Esophagus muscularis mucosa (tissue), 4 donors: ENCODE measurements at places on chromosomes 13 and 19.

DNA sequence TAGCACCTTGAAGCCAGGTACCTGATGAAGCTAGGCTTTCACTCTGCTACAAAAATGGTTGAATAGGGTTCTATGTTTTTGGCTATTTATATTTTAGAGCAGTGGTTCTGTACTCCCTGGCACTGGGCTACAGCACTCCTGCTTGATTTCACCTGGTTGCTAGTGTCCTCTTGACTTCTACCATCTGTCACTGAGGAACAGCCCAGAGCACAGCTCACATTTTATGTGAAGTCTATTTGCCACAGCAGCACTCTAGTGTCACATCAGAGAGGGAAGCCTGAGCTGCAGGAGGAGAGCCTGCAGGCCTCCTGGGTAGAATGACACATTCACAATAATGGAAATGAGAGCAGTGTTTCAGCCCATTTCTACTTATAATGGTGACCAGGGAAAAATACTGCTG, 184.2 kb downstream of the ZNF486 start:
- no peak overlapping the region for H3K27ac ChIP-seq
- H3K4me1 ChIP-seq: no peaks in the 10 kb centered on the region
- H3K36me3 ChIP-seq: no peaks in the 10 kb centered on the region
- H3K4me3 ChIP-seq: no peak overlapping the region
- H3K27me3 ChIP-seq: no peaks in the 10 kb centered on the region
- no peak for DNase-seq

- no peaks in the 10 kb centered on the region for H3K27me3 ChIP-seq
- no peak overlapping the region for H3K4me3 ChIP-seq
- H3K4me1 ChIP-seq: no peaks in the 10 kb centered on the region
- H3K36me3 ChIP-seq: no peaks in the 10 kb centered on the region
- DNase-seq: no peak
Measured at GRCh38 chr13:113275387-113275786, 21.7 kb upstream of the LAMP1 start.

DNA sequence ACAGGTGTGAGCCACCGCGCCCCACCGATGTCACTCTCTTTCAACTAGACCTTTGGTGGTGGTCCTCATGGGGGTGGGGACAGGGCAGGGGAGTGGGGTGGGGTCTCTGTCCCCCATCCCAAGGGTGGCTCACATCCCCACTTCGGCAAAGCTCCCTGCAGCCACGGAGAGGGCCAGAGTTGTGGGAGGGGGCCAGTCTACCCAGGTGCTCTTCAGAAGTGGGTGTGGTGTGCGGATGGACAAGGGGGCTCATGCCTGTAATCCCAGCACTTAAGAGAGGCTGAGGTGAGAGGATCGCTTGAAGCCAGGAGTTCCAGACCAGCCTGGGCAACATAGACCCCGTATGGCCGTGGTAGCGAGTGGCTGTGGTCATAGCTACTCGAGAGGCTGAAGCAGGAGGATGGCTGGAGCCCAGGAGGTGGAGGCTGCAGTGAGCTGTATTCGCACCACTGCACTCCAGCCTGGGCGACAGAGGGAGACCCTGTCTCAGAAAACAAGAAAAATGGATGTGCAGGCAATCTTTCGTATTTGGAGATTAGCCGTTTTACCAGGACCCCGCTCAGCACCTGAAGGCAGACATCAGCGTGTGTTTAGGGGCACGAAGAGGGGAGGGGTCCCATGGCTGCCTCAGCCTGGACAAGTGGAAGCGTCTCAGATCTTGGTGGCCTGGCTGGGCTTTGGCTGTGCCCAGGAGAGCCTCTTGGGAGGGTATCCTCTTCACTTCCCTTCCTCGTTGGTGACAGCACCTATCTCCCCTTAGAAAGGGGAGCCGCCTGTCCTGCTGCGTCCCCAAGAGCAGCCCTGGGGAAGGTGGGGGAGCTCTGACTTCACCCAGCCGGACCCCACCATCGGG, 846 bp downstream of the TGFBR3L start:
- peaks cover 24% of the 10 kb centered on the region for H3K4me1 ChIP-seq
- peaks cover 16% of the 10 kb centered on the region for H3K27me3 ChIP-seq
- no peak overlapping the region for H3K27ac ChIP-seq
- peaks cover 28% of the 10 kb centered on the region for H3K36me3 ChIP-seq
- H3K4me3 ChIP-seq: peak overlapping the region; percentile 55

DNA sequence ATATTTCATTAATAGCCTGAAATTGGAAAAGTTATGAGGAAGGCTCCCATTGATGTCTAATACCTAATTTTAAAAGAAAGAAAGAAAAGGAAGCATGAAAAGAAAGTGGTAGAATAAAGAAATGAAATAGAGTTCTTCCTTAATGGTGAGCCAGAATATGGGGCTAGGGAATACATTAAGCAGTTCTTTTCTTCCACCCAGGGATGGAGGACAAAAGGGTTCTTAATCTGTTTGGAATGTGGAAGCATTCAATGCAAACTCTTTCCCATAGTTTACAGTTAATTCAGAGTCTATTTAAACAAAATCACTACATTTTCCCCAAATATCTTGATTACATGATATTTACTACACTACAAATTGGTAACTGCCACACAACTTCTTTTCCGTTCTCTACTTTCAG, 18.4 kb upstream of the ZMYM2 start:
- DNase-seq: no peak
- H3K27ac ChIP-seq: no peak overlapping the region
- H3K4me3 ChIP-seq: no peak overlapping the region
- H3K4me1 ChIP-seq: no peaks in the 10 kb centered on the region
- H3K27me3 ChIP-seq: no peaks in the 10 kb centered on the region
- no peaks in the 10 kb centered on the region for H3K36me3 ChIP-seq

GRCh38 chr13:32370805-32371204, 55.5 kb downstream of the BRCA2 start:
- no peaks in the 10 kb centered on the region for H3K4me1 ChIP-seq
- no peak for DNase-seq
- no peaks in the 10 kb centered on the region for H3K27me3 ChIP-seq
- no peak overlapping the region for H3K4me3 ChIP-seq

GRCh38 chr13:27621116-27621365, 651 bp upstream of the POLR1D start:
- H3K27ac ChIP-seq: peak overlapping the region; percentile 99
- no peak for DNase-seq
- peak overlapping the region; percentile 93 for H3K4me3 ChIP-seq
- peaks cover 30% of the 10 kb centered on the region for H3K4me1 ChIP-seq
- H3K36me3 ChIP-seq: peaks cover 9% of the 10 kb centered on the region

GRCh38 chr19:44072543-44073401, 813 bp downstream of the ZNF284 start:
- H3K27ac ChIP-seq: no peak overlapping the region
- DNase-seq: no peak
- peaks cover 8% of the 10 kb centered on the region for H3K36me3 ChIP-seq
- H3K4me3 ChIP-seq: peak overlapping the region; percentile 74

DNA sequence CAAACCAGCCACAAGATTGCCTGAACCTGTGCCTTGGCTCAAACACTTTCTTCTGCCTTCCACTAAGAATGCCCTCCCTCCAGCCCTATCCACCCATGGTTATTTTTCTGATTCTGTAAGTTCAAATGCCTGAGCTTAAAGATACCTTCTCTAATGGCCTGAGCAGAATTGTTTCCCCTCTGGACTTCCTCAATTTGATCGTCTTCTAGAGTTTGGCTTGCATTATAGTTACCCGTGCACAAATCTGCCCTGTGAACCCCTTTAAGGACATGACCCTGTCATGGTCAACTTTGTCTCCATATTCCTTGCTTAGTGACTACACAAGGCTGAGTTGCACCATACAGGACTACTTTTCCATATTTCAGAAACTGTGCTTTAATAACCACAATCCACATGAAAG, 481.0 kb downstream of the FOXO1 start:
- H3K27me3 ChIP-seq: no peaks in the 10 kb centered on the region
- H3K36me3 ChIP-seq: no peaks in the 10 kb centered on the region
- H3K4me1 ChIP-seq: peaks cover 15% of the 10 kb centered on the region
- H3K4me3 ChIP-seq: no peak overlapping the region

DNA sequence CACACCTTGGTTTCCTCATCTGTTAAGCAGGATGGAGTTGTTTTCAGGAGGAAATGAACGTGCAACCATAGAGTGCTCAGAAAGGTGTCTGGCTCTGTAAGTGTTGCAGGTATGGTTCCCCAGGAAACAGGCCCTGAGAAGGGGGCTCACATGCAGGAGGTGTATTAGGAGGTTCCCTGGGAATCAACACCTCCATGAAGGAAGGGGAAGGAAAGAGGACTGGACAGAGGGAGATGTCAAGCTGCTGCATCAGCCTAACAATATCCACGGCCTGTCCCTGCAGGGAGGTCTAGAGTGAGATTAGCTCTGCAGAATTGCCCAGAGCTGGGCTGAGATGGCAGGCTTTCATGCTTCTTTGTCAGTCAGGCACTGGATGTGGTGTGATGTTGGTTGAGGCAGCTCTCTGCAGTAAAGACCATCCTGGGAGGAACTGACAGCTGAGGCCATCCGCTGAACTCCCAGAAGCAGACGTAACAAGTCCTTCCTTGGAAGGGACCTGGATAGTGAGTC, 373.3 kb downstream of the ZNF536 start:
- no peaks in the 10 kb centered on the region for H3K4me1 ChIP-seq
- peak; percentile 89 for DNase-seq
- H3K27me3 ChIP-seq: no peaks in the 10 kb centered on the region
- H3K4me3 ChIP-seq: no peak overlapping the region
- H3K36me3 ChIP-seq: no peaks in the 10 kb centered on the region
- H3K27ac ChIP-seq: no peak overlapping the region

DNA sequence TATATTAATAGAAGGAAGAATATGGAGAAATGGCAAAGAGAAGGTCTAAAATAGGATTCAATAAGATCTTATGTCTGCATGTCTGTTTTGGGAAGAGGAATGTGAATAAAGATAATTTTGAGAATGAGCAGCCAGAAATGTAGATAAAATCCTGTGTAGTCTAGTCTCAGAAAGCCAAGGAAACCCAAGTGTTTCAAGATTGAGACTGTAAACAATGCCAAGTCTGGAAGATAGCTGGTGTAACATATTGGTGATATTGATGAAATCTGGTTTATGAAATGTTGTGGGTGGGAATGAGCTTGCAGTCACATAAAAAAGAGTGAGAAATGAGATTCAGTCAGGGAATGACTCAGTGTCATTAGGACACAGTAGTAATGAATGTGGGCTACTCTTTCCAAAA, 1180.3 kb upstream of the PCDH20 start:
- H3K27ac ChIP-seq: no peak overlapping the region
- no peaks in the 10 kb centered on the region for H3K4me1 ChIP-seq
- no peaks in the 10 kb centered on the region for H3K27me3 ChIP-seq
- no peak overlapping the region for H3K4me3 ChIP-seq
- DNase-seq: no peak
- no peaks in the 10 kb centered on the region for H3K36me3 ChIP-seq

GRCh38 chr13:47801555-47801954, 199.5 kb downstream of the SUCLA2 start:
- H3K4me1 ChIP-seq: no peaks in the 10 kb centered on the region
- H3K27me3 ChIP-seq: no peaks in the 10 kb centered on the region
- no peak overlapping the region for H3K4me3 ChIP-seq
- H3K36me3 ChIP-seq: no peaks in the 10 kb centered on the region
- no peak for DNase-seq

GRCh38 chr13:105272660-105273631, 1262.5 kb downstream of the EFNB2 start:
- H3K27me3 ChIP-seq: no peaks in the 10 kb centered on the region
- no peaks in the 10 kb centered on the region for H3K36me3 ChIP-seq
- no peaks in the 10 kb centered on the region for H3K4me1 ChIP-seq
- H3K4me3 ChIP-seq: no peak overlapping the region
- H3K27ac ChIP-seq: no peak overlapping the region

DNA sequence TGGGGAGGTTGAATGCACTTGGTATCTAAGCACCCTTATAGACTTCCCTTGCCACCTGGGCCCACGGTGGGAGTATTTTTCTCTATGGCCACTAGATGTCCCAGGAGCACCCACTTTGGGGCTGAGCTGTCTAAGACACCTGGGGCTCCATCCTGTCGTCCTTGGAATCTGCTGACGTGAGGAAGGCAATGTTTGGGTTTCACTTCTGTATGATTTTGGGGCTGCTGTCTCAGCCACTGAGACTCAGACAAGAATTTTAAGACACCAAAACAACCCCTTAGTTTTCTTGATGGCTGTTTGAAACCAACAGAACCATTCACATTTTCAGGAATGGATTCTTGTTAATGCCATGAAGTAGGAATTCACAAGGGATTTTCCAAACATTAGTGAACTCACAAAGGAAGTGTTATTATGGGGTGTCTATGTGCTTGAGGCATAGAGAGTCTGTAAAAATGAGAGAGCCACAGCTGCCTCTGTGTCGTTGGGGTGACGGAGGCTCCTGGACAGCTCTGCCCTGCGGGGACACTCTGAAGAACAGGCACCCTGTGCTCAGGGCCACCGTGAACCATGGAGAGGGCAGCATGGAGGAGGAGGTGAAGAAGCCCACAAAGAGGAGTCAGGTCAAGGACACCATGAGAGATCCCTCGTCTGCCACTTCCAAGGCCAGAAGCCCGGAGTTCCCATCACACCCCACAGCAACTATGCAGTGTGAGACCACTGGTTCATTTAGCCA, 106.8 kb upstream of the SPATA13 start:
- H3K27me3 ChIP-seq: no peaks in the 10 kb centered on the region
- H3K27ac ChIP-seq: peak overlapping the region; percentile 73
- DNase-seq: no peak
- H3K4me1 ChIP-seq: peaks cover 15% of the 10 kb centered on the region
- H3K4me3 ChIP-seq: no peak overlapping the region
- H3K36me3 ChIP-seq: no peaks in the 10 kb centered on the region

GRCh38 chr13:30689752-30690151, 45.6 kb upstream of the ALOX5AP start:
- peak overlapping the region; percentile 54 for H3K4me3 ChIP-seq
- no peaks in the 10 kb centered on the region for H3K36me3 ChIP-seq
- no peak for DNase-seq
- peaks cover 13% of the 10 kb centered on the region for H3K4me1 ChIP-seq
- no peaks in the 10 kb centered on the region for H3K27me3 ChIP-seq

DNA sequence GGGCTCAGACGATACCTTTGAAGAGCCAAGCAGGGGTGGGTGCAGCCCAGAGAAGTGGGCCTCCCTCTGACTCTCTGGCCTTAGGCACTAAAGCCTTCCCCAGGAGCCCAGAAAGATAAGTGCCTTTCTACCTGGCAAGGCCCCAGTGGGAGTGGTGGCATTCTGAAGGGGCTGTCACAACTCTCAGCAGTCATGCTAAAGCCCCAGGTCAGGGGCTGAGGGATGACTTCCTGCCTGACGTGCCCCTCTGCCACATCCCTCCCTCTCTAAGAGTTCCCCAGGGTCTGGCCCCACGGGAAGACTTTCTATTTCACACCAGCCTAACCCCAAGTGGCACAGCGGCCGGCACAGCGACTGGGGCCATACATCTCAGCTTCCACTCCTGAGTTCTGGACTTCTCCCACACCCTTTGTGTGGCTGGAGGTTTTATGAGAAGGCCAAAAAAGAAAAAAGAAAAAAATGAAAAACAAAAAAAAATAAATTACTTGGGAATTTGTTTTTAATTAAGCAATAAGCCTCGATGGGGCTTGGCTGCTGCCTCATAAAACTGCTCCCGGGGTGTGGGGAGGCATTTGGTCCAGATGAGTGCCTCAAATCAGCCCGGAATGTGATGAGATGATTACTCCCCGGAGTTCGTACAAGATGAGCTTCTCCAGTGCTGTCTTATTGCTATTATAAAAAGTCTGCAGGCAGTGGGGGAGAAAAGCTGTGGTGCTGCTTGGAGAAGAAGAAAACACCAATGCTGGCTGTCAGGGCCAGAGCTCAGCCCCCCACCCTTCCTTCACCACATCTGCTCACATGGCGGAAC, 28.5 kb upstream of the PLEKHF1 start:
- H3K27ac ChIP-seq: no peak overlapping the region
- H3K36me3 ChIP-seq: no peaks in the 10 kb centered on the region
- H3K4me3 ChIP-seq: no peak overlapping the region
- no peak for DNase-seq

GRCh38 chr19:47239610-47240296, 8.8 kb upstream of the BBC3 start:
- peak overlapping the region; percentile 62 for H3K27ac ChIP-seq
- peak overlapping the region; percentile 51 for H3K4me3 ChIP-seq
- H3K36me3 ChIP-seq: no peaks in the 10 kb centered on the region
- peaks cover 49% of the 10 kb centered on the region for H3K4me1 ChIP-seq
